Ureter (tissue), 1 donor: ENCODE measurements at places on chromosomes 13 and 19. TPM values are rescaled to one million over a fixed set of nuclear protein-coding genes. Genes with fewer than 3 reads are reported as not detected.

The CEACAM16 gene
- not detected for total RNA-seq

The IGLON5 gene
- total RNA-seq: not detected

DNA sequence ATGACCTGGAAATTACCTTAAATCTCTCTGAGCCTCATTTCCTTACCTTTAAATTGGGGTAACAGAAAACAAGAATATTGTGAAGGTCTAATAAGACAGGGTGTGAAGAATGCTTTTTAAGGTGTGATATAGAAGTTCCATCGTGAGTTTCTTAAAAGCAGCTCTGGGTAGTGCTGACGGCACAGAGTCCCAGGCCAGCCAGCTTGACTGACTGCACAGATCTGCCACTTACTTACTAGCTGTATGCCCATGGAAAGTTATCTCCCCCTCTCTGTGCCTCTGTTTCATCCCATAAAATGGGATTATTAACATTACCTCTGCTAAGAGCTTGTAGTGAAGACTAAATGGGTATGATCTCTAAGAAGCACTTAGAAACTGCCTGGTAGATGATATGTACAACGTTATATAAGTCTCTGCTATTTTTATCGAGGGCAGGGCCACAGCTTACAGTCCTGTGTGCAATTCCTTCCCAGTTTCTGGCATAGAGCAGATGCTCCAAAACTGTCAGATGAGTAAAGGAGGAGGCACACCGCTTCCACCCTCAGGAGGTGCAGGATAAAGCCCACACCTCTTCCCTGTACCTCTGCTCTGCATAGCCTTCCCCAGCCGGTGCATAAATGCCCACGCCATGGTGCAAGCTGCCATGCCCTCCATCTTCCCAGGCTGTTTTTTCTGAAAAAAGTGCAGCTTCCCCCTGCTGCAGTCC is 99.6 kb downstream of the MBNL2 start:
- no peak for DNase-seq

DNA sequence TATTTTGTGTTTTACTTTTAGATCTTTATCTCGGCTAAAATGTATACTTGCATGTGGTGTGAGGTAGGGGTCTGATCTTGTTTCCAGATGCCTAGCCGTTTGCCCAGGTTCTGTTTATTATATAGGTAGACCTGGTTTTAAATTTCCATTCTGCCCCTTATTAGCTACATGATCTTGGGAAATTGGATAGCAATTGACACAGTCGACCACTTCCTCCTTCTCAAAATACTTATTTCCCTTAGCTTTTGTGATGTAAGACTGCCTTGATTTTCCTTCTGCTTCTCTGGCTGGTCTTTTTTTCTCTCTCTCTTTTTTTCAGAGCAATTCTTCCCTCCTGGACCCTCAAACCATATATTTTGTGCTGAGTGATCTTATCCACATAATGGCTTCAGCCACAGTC is 3.0 kb upstream of the PGLYRP1 start:
- no peak for DNase-seq

GRCh38 chr13:74101436-74101835 is 32.8 kb downstream of the KLF12 start:
- no peak for DNase-seq

DNA sequence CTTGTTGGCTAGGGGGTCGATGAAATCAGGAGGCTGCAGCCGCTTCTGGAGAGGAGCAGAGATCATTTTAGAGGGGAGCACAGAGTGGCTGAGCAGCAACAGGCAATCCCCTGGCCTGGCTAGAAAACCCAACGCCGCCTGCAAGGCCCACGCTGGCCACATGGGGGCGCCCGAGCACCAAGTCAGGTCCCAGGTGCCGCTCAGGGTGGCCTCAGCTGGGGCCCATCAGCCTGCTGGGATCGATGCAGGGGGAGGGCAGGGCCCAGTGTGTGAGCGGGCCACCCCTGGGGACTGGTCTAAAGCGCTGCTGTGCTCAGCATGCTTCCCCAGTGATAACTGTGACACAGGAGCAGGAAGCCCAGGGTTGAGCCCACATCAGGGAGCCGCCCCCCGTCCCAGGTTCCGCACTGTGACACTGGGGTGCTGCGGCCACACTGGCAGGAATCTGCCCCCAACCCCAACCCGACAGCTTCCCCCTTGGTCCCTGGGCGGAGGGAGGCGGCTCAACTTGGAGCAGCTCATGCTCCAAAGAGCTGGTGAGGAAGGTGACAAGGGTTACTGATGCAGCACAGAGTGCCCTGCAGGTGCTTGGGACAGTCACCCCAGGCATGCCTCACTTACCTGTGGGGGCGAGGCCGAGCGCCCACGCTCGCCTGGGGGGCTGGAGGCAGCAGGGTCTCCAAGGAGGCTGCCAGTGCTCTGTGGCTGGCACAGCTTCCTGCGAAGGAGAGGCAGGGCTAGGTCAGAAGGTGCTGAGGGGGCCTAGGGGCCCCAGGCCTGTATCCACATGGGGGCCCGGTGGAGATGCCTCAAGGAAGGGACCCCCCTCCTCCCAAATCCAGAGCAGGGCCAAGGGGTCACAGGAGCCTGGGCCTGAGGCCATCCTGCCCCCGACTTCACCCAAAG is 13.3 kb upstream of the ISYNA1 start:
- peak; percentile 90 for DNase-seq
